ENCODE measurements at places on chromosomes 16 and 17. TPM values are rescaled to one million over a fixed set of nuclear protein-coding genes. Genes with fewer than 3 reads are reported as not detected.

TP53TG3B gene
- not detected for total RNA-seq

CASKIN1 gene
- 0.14 TPM for total RNA-seq

SPATA22 gene
- not detected for total RNA-seq

CMC2 gene
- 31.9 TPM for total RNA-seq

CORO6 gene
- total RNA-seq, result 14.1 TPM

NACA2 gene
- total RNA-seq, result not detected

EFNB3 gene
- total RNA-seq, result not detected

CEMP1 gene
- not detected for total RNA-seq

SYCE1L gene
- total RNA-seq, result not detected

PRR35 gene
- total RNA-seq, result not detected

TBC1D3G gene
- total RNA-seq, result not detected

ATP2A1 gene
- total RNA-seq, result 1.1 TPM

FBXL16 gene
- 3.5 TPM for total RNA-seq

TEKT1 gene
- total RNA-seq, result not detected

KRTAP2-3 gene
- total RNA-seq, result not detected

RAB37 gene
- 10.5 TPM for total RNA-seq

MRM1 gene
- total RNA-seq, result 10.3 TPM

C17orf67 gene
- 0.27 TPM for total RNA-seq

KRT222 gene
- total RNA-seq, result not detected

PNMT gene
- 0.80 TPM for total RNA-seq

ELMO3 gene
- 73.8 TPM for total RNA-seq

CDK10 gene
- 69.6 TPM for total RNA-seq

NUP93 gene
- 42.4 TPM for total RNA-seq

INCA1 gene
- not detected for total RNA-seq

ASGR1 gene
- not detected for total RNA-seq

RNF135 gene
- 19.8 TPM for total RNA-seq

CD300LG gene
- total RNA-seq, result 0.55 TPM

PYDC1 gene
- not detected for total RNA-seq

SLC47A2 gene
- total RNA-seq, result 1.1 TPM

KRTAP9-2 gene
- total RNA-seq, result not detected

All from transverse colon (tissue), 4 donors.